ENCODE measurements at places on chromosomes 6 and 20.

DNA sequence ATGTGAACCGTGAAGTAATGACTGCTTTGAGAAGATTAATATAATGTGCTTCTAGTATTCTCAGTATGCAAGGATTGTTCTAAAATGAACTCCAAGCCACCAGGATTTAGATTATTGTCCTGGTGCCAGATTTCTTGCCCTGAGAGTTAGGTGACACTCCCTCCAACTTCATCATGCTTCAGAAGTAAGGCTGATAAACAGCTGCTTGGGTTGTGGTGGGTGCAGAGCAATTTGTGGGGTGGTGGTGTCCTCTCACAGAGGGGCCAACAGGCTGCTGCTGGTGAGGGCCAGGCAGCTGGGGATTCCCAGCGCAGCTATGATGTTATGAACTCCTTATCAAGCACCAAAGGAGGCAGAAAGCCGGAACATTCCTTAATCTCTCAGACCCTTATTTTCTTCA lies 114.6 kb downstream of the MCHR2 start:
- DNase-seq = no peak

DNA sequence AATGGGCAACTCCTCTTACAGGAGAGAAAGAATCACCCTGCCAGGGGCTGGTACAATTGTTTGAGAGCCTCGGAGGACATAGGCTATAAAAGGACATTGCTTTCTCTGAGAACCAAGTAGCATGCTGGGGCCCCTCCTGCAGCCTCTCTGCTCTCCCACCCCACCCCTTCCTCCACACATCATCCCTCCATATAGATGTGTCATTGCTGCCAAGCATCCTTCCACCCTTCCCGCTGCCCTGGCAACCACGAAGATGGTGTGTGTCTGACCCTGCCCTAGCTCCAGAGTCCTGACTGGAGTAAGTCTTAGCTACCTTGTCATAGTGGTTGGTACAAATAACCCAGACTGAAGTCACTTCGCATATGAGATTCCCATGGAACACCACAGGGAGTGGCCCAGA lies 129.7 kb downstream of the SNX5 start:
- no peak for DNase-seq

DNA sequence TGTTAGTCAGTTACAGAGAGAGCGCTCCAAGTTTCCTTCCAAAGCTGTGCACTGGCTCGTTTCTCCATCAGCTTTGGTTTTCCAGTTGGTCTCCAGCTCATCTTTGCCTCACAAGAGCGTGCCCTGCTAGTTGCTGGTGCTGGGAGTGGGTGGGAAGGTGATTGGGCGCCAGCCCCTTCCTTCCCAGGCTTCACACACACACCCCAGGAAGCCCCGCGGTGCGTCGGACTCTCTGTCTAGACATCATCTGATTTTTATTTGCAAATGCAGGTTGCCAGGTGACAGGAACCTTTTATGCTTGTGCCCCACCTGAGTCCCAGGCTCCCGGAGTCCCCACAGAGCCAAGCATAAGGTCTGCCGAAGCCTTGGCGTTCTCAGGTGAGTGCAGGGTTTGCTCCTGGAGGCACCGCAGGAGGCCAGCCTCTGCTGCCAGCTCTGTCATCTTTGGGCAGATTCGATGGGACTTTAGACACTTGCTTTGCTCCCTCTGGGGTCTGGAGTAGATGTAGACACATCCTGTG lies 7.1 kb downstream of the IRF4 start:
- no peak for DNase-seq

DNA sequence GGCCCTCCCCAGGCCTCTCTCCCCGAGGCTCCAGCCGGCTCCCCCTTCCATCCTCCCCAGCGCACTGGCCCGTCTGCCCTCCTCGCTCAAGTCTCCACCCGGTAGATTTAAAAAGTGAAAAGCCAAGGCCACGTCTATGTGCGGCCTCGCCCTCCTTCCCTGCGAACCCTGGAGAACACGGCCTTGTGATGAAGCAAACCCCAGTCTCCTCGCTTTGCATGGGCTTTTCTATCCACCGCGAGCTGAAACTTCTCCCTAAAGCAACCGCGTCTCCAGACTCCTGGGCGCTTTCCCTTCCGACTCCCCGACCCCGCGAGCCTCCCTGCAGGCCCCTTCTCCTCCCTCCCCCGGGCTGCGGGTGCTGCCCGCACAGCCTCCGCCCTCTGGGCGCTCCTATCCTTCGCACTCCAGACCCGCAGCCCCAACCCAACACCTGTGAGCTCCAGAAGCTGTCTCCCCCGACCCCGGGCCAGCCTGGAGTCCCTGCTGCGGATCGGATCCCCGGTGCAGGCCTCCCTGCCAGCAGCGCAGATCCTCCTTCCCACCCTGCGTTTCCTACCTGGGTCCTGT lies 265.2 kb upstream of the QKI start:
- no peak for DNase-seq

DNA sequence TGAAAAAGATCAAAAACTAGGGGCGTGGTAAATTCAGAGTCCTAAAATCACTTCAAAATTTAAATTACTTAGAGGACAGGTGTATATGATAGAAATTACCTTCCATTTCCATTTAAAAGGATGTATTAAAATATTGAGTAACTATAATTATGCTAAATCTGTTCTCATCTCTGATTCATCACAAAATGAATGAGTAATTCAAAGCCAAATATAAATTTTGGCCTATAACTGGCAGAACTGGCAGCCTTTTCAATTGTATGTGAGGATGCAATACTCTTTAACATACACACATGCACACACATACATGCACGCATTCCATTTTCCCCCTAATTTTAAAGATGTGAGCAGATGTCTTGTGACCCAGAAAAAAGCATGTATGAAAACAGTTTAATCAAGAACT lies 194.6 kb downstream of the EPM2A start:
- no peak for DNase-seq

DNA sequence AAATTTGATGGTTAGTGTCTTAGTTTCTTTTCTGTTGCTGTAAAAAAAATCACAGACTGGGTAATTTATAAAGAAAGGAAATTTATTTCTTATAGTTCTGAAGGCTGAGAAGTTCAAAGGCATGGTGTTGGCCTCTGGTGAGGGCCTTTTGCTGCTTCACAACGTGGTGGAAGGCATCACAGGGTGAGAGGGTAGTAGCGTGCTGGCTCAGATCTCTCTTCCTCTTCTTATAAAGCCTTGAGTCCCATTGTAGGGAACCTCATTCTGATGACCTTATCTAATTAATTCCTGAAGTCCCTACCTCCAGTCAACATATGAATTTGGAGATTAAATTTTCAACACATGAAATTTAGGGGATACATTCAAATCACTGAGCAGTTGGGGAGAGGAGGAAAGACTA lies 62.0 kb downstream of the ARID1B start:
- DNase-seq = no peak

GRCh38 chr6:132380358-132381029 lies 20.8 kb downstream of the MOXD1 start:
- no peak for DNase-seq

DNA sequence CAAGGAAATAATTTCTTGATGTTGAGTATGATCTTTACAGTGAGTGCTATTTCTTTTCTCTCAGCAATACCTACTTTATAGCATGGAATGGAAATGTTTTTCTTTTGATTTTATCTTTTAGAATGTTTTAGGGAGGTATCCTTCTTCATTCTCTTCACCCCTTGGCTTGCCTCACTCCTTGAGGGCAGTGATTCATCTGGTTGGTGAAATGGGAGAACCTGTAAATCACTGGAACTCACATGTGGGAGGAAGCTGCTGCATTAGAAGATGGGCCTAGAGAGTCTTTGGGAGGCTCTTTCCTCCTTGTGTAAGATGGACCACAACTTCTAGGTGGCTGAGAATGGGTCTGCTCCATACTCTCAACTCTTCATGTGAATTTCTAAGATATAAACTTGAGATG lies 244.8 kb upstream of the SYNCRIP start:
- DNase-seq = no peak

DNA sequence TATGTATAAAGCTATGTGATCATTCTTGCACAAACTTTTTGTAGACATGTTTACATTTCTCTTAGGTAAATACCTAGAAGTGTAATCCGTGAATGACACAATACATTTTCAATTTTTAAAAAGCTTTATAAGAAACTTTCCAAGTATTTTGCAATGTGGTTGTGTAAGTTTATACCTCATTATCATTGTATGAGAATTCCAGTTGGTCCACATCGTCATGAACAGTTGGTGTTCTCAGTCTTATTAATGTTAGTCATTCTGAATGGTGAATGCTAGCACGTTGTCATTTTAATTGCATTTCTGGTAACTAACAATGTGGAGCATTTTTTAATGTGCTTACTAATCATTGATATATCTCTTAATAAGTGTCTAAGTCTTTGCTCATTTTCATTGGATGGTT lies 116.5 kb upstream of the F13A1 start:
- no peak for DNase-seq

DNA sequence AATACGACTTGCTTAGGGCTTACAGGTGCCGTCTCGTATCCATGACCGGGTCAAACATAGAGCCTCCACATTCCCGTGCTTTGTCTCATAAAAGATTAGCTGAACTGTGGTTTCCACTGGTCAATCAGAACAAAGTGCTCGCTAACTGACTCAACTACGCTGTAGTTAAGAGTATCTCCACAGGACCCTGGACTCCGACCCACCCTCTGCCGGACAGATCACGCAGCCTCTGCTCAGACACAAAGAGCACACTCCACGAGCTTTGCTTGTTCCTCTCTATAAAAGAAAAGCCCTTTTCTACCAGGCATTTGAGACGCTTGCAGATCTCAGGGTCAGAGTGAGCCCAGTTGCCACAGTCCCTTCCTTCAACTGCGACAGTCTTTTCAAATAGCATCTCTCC lies 298.7 kb upstream of the CDH4 start:
- no peak for DNase-seq

DNA sequence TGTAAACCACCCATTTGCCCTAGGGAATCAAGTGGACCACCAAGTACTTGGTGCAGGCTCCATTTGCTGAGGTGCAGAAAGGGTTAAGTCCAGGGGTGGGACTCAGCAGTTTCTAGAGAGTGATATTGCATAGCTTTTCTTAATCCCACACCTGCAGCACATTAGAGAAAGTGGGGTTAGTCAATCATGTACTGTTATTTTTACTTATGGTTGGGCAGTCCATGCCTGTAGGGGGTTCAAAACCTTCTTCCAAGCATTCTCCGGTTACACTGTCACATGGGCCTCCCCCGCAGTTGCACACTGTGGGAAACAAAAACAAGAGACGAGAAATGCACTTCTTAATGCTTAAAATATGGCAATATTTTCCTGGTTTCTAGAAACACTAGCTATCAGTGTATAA lies 65.5 kb downstream of the LAMA4 start:
- no peak for DNase-seq

DNA sequence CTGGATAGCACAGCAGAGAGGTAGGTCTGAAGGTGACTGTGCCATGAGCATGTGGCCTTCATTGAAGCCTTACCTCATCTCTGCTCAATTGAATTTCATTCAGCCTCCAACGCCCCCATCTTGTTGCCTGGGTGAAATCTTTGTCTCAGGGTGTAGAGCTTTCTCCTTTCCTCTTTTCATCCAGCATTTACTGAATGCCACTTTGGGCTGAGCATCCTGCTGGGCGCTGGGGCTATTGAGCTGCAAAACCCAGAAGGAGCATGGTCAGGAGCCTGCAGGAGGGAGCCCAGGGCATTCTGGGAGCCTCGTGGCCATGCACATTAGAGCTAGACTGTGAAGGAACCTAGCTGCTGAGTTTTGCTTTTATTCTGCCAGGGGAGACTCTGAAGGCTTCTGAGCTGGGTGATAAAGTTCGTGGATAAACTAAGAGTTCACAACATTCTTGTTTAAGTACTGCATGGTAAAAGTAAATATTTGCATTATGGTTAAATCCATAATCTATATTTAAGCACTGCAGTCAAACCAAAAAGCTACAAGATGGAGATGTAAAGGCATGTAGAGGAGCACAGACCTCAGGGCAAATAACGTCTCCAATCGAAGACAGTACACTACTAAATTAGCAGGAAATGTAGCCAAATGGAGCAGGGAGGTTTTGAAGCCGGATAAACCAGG lies 13.2 kb upstream of the ASXL1 start:
- DNase-seq = no peak

GRCh38 chr6:107820338-107821261 lies 3.5 kb downstream of the SCML4 start:
- peak; percentile 11 for DNase-seq

DNA sequence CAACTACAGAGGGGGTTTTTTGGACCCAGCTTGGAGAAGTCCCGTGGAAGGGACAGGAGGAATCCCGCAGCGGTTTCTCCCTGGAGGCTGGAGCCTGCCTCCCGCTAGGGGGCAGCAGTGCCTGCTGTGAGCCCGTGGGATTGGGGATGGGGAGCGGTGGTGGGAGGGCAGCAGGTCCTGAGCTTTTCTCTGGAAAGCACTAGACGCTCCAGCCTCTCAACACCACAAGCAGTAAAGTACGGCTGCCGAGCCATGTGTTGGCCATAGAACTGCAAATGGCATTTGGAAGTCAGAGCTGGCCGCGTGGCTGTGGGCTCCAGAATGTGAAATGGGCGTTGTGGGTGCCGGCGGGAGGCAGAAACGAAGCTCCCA lies 47.8 kb downstream of the GMPR start:
- peak; percentile 8 for DNase-seq

DNA sequence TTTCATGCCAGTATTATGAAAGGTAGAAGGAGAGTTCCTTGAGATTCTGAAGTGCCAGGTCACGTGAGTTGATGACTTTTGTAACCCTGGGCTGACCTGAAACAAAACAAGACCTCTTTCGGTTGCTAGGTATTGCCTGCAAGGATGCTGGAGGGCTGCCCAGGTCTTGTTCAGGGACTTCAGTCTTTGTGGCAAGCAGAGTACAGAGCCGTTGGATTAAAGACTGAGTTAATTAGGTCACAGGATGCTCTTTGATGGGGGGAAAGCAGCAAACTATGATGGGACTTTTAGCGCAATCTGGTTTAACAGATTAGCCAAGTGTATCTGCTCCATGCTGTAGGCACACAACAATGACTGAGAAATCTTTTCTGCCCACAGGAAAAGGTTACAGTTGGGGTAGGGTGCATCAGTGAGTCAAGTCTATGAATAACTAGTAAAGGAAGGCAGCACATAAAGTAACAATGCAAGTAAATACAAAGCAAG lies 12.8 kb upstream of the ELOVL5 start:
- no peak for DNase-seq

GRCh38 chr6:158396136-158396535 lies 83.9 kb downstream of the TULP4 start:
- no peak for DNase-seq

DNA sequence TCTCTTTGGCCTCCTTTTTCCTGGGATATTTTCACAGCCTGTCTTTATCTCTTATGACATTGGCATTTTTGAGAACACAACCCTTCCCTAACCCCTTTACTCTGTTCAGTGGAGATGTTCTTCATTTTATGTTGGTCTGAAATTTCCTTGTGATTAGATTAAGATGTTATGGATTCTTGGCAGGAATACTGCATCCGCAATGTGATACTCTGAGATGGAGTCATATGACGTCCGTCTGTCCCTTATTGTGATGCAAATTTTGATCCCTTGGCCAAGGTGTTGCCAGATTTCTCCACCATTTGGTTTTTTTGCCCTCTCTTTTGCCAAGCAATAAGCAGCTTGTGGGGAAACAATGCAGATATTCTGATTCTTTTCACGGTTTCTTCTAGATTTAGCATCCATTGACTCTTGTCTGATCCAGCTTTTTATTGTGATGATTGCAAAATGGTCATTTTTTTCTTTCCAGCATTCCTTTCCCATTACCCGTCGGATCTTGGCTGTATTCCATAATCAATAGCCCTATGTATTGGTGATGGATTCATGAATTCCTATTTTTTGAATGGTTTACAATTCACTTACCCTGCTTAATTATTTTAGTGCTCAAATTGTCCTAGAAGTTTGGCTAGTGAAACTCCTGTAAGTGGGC lies 85.1 kb downstream of the NCOA3 start:
- DNase-seq = no peak

- no peak for DNase-seq
Observed at GRCh38 chr6:134267917-134268361, 50.0 kb downstream of the SGK1 start.

Data from NK-92 treated with Interleukin-12 subunit alpha and Interleukin-12 subunit beta, amount 100 ng/mL, for 24 hours (cell line).